ENCODE measurements at places on chromosomes 7 and 10.

DNA sequence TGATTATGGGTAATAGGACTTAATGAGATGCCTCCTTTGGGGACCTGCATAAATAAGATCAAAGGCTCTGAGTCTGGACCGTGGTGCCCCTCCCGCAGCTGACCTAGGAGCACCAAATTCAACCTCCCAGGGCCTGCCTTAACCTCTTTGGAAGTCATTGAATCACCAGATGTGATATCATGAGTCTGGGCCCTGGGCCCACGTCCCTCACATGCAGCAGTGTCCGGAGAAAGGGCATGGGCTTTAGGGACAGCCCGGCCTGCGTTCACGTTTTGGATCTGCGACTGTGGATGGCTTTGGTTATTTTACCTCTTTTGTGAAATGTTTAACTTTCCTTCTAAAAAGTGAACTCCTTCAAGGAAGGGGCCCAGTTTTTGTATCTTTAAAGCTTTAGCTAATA, 220.0 kb upstream of the KLF6 start:
- no peak for DNase-seq

DNA sequence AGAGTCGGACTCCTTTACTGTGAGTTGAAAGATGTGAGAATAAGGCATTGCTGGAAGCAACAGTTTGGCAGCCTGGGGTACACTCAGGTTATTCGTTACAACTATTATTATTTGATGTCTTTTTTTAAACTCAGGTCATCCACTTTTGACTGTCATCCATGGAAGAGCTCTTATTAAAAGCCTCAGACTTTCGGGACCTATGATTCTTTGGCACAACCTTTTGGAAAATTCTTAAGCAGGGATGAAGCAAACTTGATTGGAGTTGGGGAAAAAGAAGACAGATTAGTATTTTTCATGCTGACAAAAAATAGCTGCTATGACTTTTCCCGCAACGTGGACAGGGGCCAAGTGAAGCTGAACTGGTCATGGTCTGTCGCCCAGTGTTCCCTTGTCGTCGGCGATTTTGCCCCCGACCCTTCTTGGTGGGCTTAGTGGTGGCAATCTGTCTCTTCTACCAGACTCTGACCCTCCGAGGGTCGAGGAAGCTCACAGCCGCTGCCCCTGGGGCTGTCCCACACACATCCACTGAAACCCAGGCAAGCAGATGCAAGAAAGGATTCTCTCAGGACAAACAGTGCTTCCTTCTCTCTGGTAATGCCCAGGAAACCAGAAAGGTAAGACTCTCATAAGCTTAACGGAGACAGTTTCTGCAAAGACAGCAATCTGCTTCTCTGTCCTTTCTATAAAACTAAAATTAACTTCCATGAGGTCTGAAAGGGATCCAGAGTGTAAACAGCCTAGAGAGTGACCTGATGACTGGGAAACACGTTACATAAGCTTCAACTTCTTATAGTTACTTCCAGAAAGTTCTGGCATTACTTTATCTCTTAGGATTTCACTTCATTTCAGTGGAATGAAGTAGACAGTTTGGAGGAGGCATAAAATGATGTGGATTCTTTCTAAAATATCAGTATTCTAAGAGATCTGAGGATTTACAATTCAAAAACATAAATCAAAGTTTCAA, 1.0 kb downstream of the CPED1 start:
- DNase-seq: peak; percentile 22

GRCh38 chr10:60644436-60645130, 133.7 kb upstream of the CDK1 start:
- no peak for DNase-seq

GRCh38 chr10:130635528-130635927, 499.3 kb downstream of the GLRX3 start:
- no peak for DNase-seq

DNA sequence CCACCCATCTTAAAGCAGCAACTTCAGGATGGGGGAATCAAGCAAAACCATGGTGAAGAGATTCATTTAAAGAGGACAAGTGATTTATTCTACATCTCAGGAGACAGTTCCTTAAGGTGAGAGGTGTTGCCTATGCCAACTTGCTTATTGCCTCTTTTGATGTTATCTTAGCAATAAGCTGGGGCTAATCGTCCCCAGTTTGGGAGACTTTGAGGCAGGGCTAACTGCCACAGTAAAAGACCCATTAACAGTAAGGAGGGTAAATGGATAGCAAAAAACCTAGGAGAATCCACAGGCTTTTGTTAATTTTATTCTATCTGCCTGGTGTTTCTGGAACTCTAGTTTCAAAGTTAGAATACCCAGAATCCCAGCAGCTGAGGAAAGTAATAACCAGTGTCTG, 22.1 kb upstream of the HERPUD2 start:
- DNase-seq: no peak

DNA sequence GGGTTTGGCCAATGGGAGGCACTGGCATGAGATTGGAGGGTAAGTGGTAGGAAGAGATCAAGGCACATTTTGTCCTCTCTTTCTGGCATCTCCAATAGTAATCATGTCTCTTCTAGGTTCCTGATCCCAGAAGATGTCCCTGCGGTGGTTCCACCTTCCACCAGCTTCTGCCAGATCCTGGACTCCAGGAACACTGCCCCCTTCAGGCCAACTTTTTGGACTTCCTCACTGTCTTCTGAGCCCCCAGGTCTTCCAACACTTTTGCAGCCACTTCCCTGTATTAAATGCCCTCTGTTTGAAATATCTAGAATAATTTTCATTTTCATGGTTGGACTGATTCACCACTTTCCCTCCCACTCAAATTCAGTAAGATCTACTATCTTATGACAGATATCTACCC, 60.9 kb downstream of the BAMBI start:
- DNase-seq: no peak

DNA sequence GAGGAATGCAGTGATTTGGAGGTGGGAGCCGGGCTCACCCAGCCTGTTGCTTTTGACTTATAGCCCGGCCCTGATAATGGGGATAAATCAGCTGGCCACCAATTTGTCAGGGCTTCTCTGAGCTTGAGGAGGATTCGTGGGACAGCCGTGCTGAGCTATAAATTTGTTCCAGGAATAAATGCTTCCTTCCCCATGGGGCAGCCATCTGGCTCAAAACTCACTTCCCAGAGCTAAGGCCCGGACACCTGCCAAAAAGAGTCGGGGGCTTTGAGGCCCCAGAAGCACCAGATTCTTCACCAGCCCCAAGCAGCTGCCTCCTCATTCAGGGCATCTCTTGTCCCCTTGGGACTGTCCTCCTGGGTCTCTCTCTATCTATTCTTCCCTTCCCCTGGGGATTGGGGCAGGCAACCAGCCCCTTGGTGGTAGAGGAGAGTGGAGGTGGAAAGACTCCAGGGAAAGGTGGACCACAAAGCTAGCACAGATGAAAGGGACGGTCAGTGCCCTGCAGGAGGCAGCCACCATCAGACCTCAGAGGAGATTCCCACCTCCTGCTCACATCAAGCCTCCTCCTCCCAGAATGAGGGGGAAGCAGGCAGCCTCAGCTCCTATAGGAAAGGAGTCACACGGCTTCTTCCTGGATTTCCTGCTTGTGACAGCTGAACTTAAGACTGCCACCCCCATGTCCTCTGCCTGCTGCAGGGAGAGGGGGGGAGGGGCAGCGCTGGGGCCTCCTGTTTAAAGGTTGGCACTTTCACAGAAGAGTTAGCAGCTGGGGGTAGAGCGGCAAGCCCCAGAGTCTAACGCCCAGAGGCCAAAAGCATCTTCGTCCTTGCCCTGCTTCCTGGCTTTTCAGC, 44.2 kb upstream of the LRRC4 start:
- no peak for DNase-seq

DNA sequence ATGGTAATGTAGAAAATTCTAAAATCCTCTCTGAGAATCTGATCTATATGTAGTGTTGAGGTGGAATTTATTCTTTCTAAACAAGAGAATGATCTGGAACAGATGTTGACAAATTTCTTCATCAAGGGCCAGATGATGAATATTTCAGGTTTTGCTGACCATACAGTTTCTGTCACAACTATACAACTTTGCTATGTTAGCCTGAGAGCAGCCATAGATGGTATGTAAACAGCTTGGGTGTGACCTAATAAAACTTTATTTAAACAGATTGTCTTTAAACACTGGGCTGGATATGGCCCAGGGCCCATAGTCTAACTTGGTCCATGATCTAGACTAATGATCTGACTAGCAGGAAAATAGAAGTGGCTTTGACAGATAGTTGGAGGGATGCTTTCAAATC, 213.6 kb upstream of the CELF2 start:
- no peak for DNase-seq

- DNase-seq: no peak
Measured at GRCh38 chr7:3616306-3616705, 315.3 kb downstream of the SDK1 start.

DNA sequence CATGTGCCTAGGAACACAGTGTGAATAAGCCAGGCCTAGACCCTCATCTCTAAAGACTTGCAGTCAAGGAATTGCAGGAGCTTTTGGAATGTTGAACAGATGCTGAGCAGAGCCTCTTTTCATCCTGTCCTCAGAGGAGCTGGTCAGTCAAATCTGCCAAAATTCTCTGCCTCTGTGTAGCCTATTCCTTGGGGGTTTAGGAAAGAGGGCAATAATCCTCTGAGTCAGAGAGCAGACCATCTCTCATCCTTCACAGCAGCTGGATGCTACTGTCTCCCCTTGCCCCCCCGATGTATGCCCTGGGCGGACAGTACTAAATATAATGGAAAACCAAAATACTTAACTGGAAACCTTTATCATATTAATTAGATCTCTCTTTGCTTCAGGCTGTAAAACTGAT, 52.6 kb downstream of the BICC1 start:
- no peak for DNase-seq

GRCh38 chr10:123475466-123475865, 190.7 kb upstream of the GPR26 start:
- DNase-seq: no peak

- no peak for DNase-seq
Measured at GRCh38 chr7:142785841-142786250, 15.1 kb downstream of the PRSS2 start.

DNA sequence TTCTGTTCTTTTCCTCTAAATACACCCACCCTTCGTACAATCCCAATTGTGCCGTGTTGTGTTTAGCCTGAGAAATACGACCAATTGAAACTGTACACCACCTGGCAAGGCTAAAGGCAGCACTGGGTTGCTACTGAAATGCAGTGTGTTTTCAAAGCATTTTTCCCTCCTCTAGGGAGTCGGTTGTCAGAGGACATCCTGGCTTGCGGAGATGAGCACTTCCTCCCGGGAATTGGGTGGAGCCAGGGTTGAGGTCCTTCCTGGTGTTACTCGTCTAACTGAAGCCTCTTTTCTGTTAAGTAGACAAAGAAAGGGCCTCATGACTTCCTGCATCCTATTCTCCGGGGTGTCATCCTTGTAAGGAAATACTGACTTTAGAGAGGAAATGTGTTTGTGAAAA, 133.5 kb downstream of the MTPAP start:
- peak; percentile 29 for DNase-seq

- DNase-seq: no peak
Measured at GRCh38 chr10:87750001-87750671, 67.9 kb downstream of the ATAD1 start.
